Foreskin fibroblast (primary cell): ENCODE measurements at places on chromosomes 1 and 21.

GRCh38 chr21:14589855-14590563, 43.9 kb upstream of the SAMSN1 start:
- no peak for DNase-seq

- no peak for DNase-seq
Measured at GRCh38 chr1:174197547-174197946, 38.2 kb downstream of the RABGAP1L start.

DNA sequence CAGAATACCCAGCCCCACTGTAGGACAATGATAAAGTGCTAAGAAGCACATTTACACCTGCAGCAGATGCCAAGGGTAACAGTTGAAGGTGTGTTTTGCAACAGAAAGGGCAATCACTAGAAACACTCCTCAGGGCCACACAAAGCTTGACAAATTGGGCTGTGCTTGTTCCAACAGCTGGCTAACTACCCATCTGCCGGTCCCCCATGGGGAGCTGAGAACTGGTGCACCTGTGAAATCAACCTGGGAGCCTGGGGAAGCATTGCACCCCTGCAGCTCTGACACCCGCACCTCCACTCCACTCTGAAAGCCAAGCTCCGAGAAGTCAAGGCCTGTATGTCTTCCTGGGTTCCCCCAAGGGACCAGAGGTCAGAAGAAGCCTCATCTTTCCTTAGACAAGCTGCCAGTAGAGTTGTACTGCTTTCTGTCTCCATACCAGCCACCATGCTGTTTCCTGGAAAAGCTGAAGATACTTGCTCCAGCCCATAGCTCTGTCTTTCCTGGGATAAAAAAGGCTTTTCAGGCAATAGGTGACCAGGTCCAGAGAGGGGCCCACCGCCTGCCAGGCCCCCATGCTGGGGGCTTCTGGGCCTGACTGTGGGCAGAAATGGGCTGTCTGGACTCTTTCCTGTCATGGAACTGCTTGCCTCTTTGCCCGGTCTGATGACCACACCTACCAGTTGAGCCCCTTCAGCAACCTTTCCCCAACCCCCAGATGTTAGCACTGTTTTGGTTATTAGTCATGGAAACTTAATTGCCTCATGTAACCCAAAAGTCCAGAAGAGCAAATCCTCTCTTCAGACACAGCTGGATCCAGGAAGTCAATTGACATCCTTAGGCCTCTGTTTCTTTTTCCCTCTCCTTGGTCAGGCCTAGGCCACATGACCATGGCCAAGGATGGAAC, 93.6 kb downstream of the KIF14 start:
- peak; percentile 61 for DNase-seq

DNA sequence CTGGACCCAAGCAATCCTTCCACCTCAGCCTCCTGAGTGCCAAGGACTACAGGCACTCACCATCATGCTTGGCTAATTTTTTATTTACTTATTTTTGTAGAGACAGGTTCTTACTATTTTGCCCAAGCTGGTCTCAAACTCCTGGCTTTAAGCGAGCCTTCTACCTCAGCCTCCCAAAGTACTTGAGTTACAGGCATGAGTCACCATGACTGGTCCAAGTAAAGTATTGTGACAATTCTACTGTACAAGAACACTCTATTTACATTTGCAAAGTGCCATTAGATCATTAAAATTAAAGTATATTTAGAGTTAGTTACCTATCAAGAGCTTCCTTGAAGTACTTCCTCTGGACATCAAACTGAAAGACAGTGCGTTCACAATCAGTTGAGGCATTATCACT, 44.8 kb downstream of the NRDC start:
- peak; percentile 18 for DNase-seq

DNA sequence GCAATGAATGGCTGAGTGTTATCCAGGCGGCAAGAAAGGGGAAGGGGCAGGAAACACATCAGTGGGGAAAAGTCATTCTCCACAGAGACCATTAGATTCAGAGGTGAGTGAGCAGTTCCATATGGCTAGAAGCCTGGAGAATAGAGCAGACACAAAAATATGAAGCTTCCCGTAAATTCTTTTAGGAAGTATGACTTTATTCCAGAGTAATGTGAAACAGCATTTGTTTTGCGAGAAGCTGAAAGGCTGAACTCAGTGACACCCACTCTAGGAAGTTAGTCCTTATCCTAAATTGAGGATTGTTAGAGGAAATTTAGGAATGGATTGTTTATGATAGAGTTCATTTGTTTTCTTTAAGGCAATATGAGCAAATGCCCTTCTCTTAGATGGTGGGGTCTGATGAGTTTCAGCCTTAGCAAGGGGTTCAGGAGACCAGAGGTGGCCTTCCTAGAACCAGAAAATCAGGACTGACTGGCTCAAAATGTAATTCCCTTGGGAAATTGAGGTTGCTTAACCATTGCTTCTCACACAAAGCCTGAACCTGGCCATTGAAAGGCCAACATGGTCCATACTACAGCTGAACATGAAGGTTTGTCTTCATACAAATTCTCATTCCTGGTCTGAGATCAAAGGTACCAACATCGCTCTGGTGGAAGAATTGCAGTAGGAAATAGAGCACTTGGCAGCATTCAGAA, 167.5 kb downstream of the TPR start:
- peak; percentile 57 for DNase-seq

- DNase-seq = no peak
Measured at GRCh38 chr1:56819387-56819899, at the start of gene FYB2. Gene FYB2, minus strand, starts transcription at chr1:56819404. Its CDS starts 114 bp downstream, at chr1:56819290.

GRCh38 chr1:13701271-13701640, 1.3 kb downstream of the PRDM2 start:
- DNase-seq = no peak

- peak; percentile 67 for DNase-seq
Measured at GRCh38 chr1:32907435-32907834, 6.2 kb upstream of the TMEM54 start.

- DNase-seq = no peak
Measured at GRCh38 chr1:211605603-211606331, 26.8 kb upstream of the SLC30A1 start.

GRCh38 chr1:31912839-31913239, 25.3 kb downstream of the PTP4A2 start:
- no peak for DNase-seq
